ENCODE measurements at places on chromosomes 1 and 21.

- DNase-seq: no peak
Measured at GRCh38 chr1:233465745-233466343, 138.3 kb downstream of the MAP3K21 start.

DNA sequence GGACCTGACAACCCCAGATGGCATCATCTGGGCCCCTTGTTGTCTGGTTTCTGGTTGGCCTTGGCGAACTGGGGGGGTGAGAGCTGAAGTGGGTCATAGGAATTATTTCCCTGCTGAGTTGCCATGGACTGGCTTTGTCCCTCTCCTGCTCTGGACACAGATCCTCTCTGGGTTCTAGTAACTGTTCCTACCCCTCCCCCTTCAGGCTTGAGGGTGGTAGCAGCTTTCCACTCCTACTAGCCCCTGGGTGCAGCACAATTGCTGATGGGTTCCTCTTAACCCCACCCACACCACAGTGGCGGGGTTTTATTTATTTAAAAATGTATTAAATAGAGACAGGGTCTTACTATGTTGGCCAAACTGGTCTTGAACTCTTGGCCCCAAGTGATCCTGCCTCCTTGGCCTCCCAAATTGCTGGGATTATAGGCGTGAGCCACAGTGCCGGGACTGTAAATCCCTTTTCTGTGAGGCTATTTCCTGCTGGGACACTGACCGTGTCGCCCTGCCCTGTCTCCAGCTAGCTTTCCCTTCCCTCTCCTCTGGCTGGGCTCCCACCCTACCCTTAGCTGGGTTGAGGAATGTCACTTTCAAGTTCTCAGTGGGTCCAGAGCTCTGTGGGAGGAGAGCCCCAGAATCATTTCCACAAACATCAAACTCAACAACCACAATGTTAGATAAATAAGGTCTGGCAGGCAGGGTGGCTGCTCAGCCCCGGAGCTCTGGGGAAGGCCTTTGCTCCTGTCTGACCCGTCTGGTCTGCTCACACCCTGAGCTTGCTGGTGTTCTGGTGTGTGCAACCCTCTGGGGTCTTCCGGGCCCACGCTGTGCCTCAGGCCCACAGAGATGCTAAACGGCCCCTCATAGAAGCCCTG lies 112.7 kb upstream of the WNT4 start:
- DNase-seq: no peak

DNA sequence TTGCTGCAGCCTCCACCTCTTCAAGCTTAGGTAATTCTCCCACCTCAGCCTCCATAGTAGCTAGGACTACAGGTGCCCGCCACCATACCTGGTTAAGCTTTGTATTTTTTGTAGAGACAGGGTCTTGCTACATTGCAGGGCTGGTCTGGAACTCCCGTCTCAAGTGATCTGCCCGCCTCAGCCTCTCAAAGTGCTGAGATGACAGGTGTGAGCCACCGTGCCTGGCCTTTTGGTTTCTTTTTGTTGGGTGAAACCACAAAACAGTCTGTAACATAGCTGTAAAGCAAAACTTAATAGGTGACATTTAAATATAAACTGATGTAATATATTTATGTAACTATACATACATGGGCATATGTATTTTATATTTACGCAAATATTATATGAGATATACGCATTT lies 3.1 kb upstream of the DNAJC11 start:
- no peak for DNase-seq

DNA sequence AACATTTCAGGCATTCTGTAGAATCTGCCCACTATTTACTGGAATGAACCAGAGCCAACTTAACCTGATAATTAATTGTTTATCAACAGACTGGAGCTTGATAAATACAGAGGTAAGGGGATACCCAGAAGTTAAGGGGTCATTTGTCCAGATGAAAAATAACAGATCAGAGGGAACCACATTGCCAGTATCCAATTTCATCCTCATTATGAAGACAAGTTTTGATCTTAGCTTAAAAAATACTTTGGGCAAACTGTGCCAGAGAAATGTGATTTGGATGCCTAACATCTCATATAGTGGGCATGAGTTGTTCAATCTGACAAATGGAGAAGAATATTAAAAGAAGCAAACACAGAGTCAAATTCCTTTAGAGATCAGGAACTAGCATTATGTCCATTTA lies 63.7 kb downstream of the IFI44 start:
- DNase-seq: no peak

DNA sequence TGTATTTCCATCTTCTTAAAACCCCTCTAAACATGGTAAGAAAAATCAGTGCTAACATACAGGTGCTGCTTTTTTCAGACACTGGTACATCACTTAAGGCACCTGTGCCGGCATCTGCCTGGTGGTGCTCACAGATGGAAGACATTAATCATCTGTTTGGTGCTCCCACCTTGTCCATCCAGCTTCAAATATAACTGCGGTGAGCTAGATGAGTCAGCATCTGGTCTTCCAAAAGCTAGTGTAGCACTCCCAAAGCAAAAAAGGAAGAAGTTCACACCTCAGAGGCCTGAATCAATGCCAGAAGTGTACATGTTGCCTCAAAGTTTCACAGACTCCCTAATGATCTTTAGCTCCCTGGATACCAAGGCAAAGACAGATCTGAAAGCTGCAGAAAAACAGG lies 44.4 kb downstream of the TM2D1 start:
- DNase-seq: no peak

DNA sequence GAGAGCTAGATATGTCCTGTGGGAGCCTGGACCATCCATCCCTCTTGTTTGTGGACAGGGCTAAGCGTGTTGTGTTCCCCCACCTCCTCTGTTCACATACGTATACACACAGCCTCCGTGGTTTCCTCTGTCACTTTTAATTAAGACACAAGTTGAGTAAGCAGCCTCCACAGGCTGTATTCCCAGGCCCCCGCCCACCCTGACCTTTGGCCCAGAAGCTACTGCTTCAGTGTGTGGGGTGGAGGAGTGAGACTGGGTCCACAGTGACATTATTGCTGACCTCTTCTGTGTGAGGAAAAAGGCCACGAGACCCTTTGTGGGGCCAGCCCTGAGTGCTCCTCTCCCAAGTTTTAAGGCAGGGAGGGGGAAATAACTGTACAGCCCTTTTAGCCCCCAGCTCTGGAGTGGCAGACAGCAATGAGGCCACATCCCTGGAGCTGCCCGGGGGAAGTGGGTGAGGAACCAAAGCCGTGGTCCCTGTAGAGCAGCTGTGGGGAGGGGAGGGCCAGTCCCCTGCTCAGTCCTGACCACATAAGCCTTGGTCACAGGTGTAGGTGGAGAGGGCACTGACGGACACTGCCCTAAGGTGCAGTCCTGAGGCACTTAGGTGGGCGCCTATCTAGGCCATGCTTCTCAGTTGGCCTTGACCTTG lies 4.4 kb downstream of the ELOVL1 start:
- DNase-seq: no peak

DNA sequence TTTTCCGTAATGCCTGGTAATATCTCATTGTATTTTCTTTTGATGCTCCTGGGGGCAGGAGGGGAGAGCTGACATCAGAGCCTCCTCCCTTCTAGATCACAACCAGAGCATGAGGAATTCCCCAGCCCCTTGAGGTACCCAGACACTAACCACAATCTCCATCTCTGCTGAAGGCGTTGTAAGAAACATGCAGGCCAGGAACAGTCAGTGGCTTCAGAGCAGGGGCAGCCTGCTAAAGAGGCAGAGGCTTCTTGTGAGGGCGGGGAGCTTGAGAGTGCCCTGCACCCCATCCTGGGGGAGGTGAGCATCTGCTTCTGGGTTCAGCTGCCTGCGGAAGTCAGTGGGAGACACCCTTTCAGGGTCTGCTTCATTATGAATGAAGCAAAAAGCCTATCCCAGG lies 19.0 kb downstream of the MAPKAPK2 start:
- no peak for DNase-seq

DNA sequence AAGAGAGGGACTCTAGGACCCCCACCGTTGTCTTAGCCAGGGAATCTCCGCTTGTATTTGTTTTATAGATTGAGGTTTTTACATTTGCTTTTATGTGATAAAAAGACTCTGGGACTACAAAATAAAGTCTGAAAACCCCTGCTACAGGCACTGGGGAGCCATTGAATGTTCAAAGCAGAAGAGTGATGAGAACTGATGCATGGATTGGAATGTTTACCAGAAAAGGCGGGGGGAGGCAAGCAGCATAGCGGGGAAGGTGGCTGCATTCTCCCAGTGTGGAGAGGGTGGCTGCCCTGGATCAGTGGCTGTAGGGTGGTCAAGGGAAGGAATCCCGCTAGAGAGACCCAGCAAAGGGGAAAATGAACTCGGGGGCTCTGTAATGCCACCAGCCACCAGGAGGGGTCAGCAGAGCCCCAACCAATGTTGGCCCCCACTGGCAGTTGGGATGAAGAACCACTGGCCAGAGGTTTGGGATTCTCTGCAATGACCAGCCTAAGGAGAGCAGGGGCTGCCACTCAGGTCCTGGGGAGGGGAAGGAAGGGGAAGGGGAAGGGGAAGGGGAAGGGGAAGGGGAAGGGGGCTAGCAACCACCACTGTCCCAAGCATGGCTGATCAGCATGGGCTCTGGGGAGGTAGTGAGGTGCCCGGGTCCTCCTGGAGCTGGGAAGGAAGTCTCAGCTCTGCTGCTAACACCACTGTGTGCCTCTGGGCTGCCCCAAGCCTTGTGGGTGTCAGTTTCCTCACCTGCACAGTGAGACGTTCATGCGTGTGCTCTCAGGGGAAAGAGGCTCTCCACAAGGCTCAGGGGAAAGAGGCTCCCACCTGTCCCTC lies 19.2 kb upstream of the PEF1 start:
- DNase-seq: no peak

- DNase-seq: no peak
Measured at GRCh38 chr1:227994632-227995300, 12.0 kb upstream of the WNT3A start.

- no peak for DNase-seq
Measured at GRCh38 chr1:58821309-58821708, 37.5 kb upstream of the JUN start.

- no peak for DNase-seq
Measured at GRCh38 chr21:26047279-26047967, 123.1 kb downstream of the APP start.

DNA sequence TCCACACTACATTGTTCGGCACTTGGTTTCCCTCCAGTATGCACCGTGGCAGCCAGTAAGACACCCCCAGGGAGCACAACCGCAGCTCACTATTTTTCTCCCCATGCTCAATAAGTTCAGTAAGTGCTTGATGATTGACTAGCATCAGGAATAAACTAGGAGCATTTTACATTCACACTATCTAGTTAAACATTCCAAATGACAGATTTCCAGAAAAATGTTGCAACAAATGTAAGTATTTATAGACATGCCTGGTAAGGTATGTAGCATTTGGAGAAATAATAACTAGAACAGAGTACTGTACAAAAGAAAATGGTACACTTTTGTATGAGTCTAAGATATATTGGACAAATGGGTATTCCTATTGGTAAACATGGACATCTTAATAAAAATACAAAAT lies 92.9 kb downstream of the SLC45A1 start:
- no peak for DNase-seq

- no peak for DNase-seq
Measured at GRCh38 chr1:63319046-63320021, 3.0 kb upstream of the FOXD3 start.

DNA sequence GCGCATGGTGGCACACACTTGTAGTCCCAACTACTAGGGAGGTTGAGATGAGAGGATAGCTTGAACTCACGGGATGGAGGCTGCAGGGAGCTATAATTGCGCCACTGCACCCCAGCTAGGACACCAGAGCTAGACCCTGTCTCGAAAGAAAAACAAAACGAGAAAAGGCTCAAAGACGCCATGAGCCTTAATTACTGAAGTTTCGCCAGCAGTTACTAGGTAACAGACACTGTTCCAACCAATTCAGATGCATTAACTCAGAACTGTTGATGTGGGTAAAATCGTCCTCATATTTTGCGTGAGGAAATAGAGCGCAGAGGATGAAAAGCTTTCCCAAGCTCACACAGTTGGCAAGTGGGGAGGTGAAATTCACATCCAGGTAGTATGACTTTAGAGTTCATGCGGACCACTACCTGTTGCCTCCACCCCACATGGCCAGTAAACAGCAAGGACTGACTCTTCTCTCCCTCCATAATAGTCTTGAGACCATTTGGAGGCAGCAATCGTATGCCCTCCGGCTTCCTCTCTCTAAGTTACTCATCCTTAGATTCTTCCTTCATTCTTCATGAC lies 40.1 kb downstream of the INAVA start:
- DNase-seq: no peak

- no peak for DNase-seq
Measured at GRCh38 chr1:14956579-14957195, 196.9 kb upstream of the TMEM51 start.

GRCh38 chr1:211281320-211282022 lies 22.3 kb downstream of the RCOR3 start:
- no peak for DNase-seq

GRCh38 chr1:234856845-234857245 lies 246.9 kb upstream of the IRF2BP2 start:
- DNase-seq: no peak

DNA sequence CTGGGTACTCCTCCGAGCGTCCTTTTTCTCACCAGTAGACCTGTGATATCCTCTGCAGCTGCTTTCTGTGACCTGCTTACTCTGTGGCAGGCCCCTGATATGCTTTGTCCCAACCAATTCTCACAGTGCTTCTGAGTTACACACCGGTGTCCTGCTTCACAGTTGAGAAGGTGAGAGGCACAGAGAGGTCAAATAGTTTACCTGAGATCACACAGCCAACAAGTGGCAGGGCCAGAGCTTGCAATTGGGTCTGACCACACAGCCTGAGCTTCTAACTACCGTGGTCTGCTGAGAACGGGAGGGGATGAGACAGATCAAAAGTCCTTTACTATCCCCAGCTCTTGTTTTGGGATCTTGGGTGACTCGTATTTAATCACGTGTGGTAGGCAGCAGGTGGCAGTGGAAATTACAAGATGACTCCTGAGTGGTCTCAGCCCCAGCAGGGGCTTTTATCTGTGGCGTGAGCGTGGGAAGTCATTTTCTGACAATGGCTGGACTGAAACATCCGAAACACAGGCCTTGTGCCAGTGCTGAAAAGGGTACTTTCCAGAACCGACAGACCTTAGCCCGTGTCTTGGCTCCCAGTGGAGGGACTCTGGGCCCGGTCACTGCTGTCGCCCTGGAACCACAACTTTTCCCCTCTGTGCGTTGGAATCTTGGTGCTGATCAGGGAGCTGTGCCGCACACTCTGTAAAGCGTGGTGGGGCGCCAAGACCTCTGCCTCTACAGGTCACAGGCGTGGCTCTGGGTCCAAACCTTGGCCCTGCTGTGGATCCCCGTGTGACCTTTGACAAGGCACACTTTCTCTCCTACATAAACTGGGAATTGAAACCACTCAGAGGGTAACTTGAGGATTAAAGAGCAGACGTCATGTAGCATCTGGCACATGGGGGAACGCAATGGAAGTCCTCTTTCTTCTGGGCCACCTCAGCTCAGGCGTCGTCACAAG lies 11.9 kb downstream of the THEMIS2 start:
- no peak for DNase-seq

GRCh38 chr1:41534181-41535076 lies 49.9 kb upstream of the EDN2 start:
- no peak for DNase-seq

GRCh38 chr1:180255536-180256340 lies 25.7 kb downstream of the LHX4 start:
- DNase-seq: no peak

GRCh38 chr1:35718492-35719336 lies at the start of gene C1orf216:
Gene C1orf216, minus strand, starts transcription at chr1:35718884. Its CDS starts 2,563 bp downstream, at chr1:35716321.
- DNase-seq: peak; percentile 29

Measured in BJ (cell line).